ENCODE measurements at places on chromosomes 6 and 20.

- no peak for DNase-seq
These were observed 432.8 kb downstream of the CD83 start for GRCh38 chr6:14550410-14550809.

DNA sequence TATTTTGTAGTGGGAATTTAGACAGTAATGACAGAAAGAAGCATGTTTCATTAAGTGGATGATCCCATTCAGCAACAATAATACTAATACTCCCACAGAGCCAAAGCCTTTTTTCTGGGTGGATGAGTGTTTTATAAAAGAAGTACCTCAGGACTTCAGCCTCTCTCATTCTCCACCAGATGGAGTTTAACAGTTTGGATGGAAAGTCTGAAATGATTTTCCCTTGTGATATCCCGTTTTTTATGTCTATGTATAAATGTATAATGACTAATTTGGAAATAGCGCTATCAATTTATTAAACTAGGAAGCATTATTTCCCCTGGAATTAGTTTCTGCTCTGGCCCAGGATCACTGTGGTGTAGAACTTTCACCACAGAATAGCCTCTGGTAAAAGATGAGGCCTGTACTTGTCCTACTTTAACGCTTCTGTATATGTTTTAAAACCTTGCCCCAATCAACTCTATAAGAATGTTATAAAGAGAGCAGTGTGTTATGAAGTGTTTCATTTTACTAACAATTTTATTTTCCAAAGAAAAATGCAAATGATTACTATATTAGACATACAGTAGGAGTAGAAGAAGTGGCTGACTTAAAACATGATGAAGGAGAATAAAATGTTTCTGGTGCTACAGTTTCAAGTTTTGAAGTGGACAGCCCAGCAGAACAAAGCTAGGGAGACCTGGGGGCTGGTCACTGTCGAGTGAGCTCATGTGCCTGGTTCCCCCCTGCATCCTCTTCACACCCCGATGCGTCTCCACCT, 135.6 kb downstream of the HIVEP1 start:
- no peak for DNase-seq

- DNase-seq, result peak; percentile 42
These were observed 220.8 kb downstream of the TRDN start for GRCh38 chr6:123415844-123416468.

GRCh38 chr6:106048336-106048735, 37.8 kb upstream of the PRDM1 start:
- DNase-seq, result no peak

GRCh38 chr6:122116835-122117627, 282.4 kb upstream of the HSF2 start:
- DNase-seq, result no peak

DNA sequence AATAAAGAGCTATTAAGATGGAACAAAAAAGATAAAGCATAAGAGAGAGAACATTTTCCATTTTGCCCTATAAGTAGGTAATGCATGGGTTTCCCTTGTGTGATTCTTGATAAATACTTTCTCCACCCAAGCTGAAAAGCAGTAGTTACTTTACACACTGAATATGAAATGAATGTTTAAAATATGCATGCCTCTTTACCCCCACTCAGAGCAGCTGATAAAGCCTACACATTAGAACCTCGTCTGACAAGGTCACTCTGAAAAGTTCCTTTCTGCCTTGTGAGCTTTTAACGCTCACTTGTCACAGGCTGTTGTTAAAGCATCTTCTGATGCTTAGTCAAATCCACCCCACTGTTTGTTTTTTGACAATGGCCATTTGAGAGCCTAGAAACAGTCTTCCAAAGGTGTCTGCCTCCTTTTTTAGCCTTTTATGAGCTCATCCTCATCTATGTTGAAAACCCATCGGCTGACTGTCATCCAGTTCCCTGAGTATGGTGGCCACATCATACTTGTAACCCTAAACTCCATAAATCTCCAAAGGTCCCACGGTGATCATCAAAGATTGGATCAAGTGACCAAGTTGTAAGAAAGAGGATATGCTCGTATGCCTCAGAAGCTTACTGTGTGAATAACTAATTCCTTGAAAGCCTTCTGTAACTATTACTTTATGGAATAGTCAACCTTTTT, 102.8 kb downstream of the ATXN1 start:
- DNase-seq, result no peak

GRCh38 chr6:47238456-47238995, 71.2 kb downstream of the TNFRSF21 start:
- no peak for DNase-seq

Data from stimulated activated CD4-positive, alpha-beta T cell treated with anti-CD3 and anti-CD28 coated beads, Interleukin-12 subunit alpha, Interleukin-12 subunit beta, amount 100 ng/mL, for 48 hours (primary cell).